Activated CD8-positive, alpha-beta T cell treated with anti-CD3 and anti-CD28 coated beads for 36 hours (primary cell): ENCODE measurements at places on chromosomes 4 and X. TPM values are rescaled to one million over a fixed set of nuclear protein-coding genes. Genes with fewer than 3 reads are reported as not detected.

- DNase-seq, result peak; percentile 56
- H3K36me3 ChIP-seq, result peaks cover 7% of the 10 kb centered on the region
- no peaks in the 10 kb centered on the region for H3K27me3 ChIP-seq
- H3K4me1 ChIP-seq, result peaks cover 56% of the 10 kb centered on the region
Measured at GRCh38 chr4:15654593-15655222, 449 bp downstream of the FBXL5 start.

The UGT2B10 gene
- total RNA-seq, result not detected

GRCh38 chr4:188005561-188005960, 10.0 kb downstream of the ZFP42 start:
- no peak overlapping the region for H3K4me3 ChIP-seq
- no peaks in the 10 kb centered on the region for H3K4me1 ChIP-seq
- no peak for DNase-seq
- H3K36me3 ChIP-seq, result no peaks in the 10 kb centered on the region

GRCh38 chrX:108090491-108091263, 665 bp downstream of the PSMD10 start:
- no peak for DNase-seq
- H3K36me3 ChIP-seq, result peaks cover 4% of the 10 kb centered on the region
- no peak overlapping the region for H3K4me3 ChIP-seq
- H3K4me1 ChIP-seq, result peaks cover 21% of the 10 kb centered on the region
- no peak overlapping the region for H3K27ac ChIP-seq
- H3K27me3 ChIP-seq, result no peaks in the 10 kb centered on the region

The BEND2 gene
- not detected for total RNA-seq

The PABPC1L2B gene
- not detected for total RNA-seq

The REELD1 gene
- total RNA-seq, result 0.34 TPM

GRCh38 chr4:40258627-40259026, 61.8 kb downstream of the RHOH start:
- peaks cover 2% of the 10 kb centered on the region for H3K36me3 ChIP-seq
- H3K27me3 ChIP-seq, result no peaks in the 10 kb centered on the region
- peak overlapping the region; percentile 84 for H3K27ac ChIP-seq
- no peak for DNase-seq
- peaks cover 80% of the 10 kb centered on the region for H3K4me1 ChIP-seq

The UCHL1 gene
- 3.0 TPM for total RNA-seq

DNA sequence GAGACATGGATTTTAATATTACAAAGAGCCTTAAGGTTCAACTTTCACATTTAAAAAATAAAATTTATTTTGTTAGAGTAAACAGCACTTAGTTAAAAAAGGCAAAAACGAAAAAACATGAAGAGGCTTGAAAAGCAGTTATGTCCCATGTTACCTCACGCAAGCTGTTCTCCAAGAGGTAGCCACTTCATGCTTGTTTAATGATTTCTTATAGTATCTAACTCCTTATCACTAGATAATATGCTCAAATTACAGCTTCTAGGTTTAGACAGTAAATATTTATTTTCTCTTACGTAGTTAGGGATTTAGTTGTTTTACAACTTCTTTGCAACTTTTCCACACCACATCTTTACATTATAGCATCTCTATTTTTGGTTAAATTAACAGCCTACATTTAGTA, 27.8 kb upstream of the TMPRSS11D start:
- no peak for DNase-seq
- H3K4me3 ChIP-seq, result no peak overlapping the region
- H3K27me3 ChIP-seq, result peaks cover 3% of the 10 kb centered on the region
- no peak overlapping the region for H3K27ac ChIP-seq

- H3K36me3 ChIP-seq, result no peaks in the 10 kb centered on the region
- no peak for DNase-seq
- no peaks in the 10 kb centered on the region for H3K4me1 ChIP-seq
- no peak overlapping the region for H3K27ac ChIP-seq
Measured at GRCh38 chr4:134320048-134320447, 118.5 kb upstream of the PABPC4L start.

- H3K27ac ChIP-seq, result no peak overlapping the region
- no peaks in the 10 kb centered on the region for H3K27me3 ChIP-seq
- peaks cover 19% of the 10 kb centered on the region for H3K36me3 ChIP-seq
Measured at GRCh38 chr4:53322696-53323095, 43.2 kb downstream of the SCFD2 start.

The HTN1 gene
- not detected for total RNA-seq

The NWD2 gene
- not detected for total RNA-seq

GRCh38 chrX:30702736-30703135, 49.5 kb downstream of the GK start:
- H3K4me3 ChIP-seq, result no peak overlapping the region
- H3K27me3 ChIP-seq, result no peaks in the 10 kb centered on the region
- H3K36me3 ChIP-seq, result peaks cover 7% of the 10 kb centered on the region
- peaks cover 1% of the 10 kb centered on the region for H3K4me1 ChIP-seq

DNA sequence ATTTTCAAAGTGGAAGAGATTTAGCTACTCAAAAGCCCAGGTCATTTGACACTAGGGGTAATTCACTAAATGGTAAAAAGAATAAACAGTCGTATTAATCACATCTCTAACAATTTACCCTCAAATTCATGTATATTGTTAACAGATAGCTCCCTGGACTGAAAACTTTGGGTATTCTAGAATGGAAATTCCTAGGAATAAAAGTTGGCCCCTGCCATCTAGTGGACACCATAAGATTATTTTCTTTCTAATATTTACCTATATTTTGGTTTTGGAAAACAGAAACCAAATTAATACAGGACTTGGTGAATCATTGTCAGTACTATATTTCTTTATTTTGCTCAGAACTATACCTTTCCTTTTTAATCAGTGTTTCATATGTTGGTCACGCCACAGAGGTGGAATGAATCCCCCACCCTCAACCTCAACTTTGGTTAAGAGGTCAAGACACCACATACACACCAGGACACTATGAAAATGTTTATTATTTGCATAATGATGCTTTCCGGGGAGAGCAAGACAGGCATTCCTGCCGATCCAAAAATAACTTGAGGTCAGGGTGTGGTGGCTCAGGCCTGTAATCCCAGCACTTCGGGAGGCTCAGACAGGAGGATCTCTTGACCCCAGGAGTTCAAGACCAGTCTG, 96.2 kb upstream of the APOOL start:
- no peaks in the 10 kb centered on the region for H3K36me3 ChIP-seq
- no peak overlapping the region for H3K4me3 ChIP-seq
- H3K27me3 ChIP-seq, result no peaks in the 10 kb centered on the region
- no peak for DNase-seq

- peaks cover 65% of the 10 kb centered on the region for H3K4me1 ChIP-seq
- peak; percentile 9 for DNase-seq
- H3K4me3 ChIP-seq, result peak overlapping the region; percentile 74
- H3K36me3 ChIP-seq, result peaks cover 12% of the 10 kb centered on the region
- peak overlapping the region; percentile 96 for H3K27ac ChIP-seq
Measured at GRCh38 chrX:24480400-24480865, 15.3 kb downstream of the PDK3 start.

The TCEAL5 gene
- total RNA-seq, result not detected

The PAGE5 gene
- not detected for total RNA-seq

GRCh38 chr4:95556207-95556859, 7.6 kb upstream of the UNC5C start:
- no peak overlapping the region for H3K27ac ChIP-seq
- H3K27me3 ChIP-seq, result peaks cover 5% of the 10 kb centered on the region
- DNase-seq, result no peak
- no peaks in the 10 kb centered on the region for H3K4me1 ChIP-seq
- no peak overlapping the region for H3K4me3 ChIP-seq
